Upper lobe of left lung (tissue), 6 donors: ENCODE measurements at places on chromosomes 6 and 20.

DNA sequence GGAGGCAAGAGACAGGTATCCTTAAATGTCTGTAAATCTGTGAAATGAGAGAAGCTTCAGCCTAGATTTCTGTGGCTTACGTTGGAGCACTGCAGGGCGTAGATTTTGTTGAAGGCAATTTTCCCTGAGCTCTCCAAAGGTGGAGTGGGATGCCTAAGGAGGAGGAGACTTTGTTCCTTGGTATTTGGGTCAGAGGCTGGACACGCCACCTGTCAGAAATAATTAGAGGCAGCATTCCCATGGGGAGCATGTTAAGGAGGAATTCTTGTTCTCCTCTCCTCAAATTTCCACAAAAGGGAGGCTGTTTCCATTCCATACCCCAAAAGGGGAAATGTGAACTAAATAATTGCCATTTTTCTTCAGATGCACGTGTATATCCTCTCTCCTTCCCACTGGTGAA lies 11.1 kb upstream of the SCGN start:
- DNase-seq: no peak

DNA sequence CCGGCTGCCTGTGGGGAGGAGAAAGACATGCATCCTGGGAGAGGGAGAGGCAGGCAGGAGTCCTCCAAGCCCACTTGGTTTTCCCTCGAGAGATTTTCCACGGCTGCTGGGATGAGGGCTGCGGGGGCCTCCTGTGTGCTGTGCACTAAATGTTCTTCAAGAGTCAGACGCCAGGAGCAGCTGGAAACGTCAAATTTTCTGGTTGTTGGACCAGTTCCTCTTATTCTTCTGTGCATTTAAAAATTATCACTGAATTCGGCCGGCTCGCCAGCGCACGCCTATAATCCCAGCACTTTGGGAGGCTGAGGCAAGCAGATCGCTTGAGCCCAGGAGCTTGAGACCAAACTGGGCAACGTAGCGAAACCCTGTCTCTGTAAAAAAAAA lies 32.8 kb upstream of the NTSR1 start:
- DNase-seq: no peak

DNA sequence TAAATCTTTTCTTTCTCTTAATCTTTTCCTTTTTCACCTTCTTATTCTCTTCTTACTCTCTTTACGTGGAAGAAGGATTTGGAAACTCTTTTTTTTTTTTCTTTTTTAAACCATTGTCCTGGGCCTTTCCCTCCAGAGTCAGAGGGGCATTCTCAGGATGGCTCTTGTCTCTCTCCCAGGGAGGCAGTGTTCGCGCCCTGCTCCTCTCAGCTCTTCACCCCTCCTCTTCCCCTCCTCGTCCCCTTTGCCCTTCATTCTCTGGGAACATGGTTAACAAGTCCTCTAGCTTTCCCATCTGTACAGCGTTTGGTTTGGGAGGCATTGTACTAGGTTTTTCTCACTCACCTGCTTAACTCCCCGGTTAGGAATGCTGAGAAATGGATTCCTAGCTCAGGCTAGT lies 52.0 kb upstream of the TFB1M start:
- no peak for DNase-seq

- DNase-seq: no peak
Measured at GRCh38 chr6:47358440-47359225, 48.9 kb upstream of the TNFRSF21 start.

DNA sequence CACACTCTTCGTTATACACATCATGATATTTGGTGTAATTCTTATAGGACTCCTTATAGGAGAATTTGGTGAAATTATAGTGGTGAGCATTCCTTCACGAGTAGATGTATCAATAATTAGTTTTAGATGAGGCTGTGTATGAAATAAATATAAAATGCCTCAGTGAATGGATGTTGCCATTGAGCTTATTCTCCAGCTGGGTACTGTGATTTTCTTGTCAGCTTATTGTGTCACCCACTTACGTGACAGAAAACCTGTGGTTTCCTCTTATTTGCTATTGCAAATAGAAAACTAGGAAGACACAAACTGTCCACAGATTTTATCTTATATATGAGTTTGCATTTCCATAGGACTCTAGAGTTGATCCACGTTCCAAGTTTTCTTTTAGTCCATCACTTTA lies 439.9 kb upstream of the RNF217 start:
- DNase-seq: no peak

DNA sequence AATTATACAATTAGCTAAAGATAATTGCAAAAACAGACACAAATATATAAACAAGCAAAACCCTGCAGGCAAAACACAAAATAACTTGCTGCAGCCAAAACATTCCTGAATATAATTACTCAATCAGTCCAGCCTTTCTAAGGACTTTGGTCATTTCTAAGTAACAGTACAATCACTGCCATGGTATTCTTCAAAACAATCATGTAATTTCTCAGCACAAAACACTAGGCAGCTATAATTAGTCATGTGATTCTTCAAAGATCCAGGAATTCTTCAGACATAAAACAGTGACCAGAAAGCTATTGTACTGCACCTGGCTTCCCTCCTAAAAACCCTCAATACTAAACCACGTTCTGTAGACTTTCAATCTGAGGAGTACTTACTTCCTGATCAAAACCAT lies 881.1 kb downstream of the EPHA7 start:
- no peak for DNase-seq

DNA sequence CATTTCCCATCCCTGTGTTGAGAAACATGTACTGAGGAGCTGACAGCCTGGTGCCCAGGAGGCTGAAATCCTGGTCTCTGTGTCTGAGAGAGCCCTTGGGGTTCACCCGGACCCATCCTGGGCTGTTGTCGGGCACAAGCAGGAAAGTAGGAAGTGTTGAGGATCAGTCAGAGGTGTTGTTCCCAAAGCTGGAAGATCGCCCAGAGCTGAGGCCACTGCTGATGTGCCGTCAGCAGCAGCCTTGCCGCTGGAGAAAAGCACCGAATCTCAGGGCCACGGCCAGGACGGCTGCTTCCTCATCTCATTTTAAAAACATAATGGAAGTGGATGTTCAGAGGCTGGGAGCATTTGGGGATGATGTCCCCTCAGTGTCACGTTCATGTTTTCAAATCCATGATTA lies 218.5 kb downstream of the UST start:
- no peak for DNase-seq

GRCh38 chr20:43507150-43508080 lies at the start of gene L3MBTL1:
L3MBTL1 (plus strand) TSS chr20:43507697; CDS start chr20:43513504, 5,807 bp downstream.
- peak; percentile 64 for DNase-seq

DNA sequence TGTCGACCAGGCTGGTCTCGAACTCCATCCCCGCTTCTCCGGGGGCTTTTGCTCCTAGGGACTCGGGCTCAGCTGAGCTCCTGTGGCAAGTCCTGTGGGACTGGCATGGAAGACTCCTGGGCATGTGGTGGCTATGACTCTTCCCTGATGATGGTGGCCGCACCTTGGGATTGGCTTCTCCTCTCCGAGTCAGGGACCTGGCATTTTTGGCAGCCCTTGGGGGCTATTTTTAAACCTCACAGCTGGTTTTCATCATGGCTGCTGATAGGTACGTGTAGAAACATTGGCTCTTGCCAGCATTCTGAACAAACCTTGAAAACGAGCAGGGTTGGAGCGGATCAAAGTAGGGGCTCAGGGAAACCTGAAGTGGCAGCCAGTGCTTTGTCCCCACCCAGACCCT lies 54.1 kb downstream of the RBM38 start:
- no peak for DNase-seq

GRCh38 chr6:41555326-41556300 lies 9.4 kb downstream of the FOXP4 start:
- no peak for DNase-seq

DNA sequence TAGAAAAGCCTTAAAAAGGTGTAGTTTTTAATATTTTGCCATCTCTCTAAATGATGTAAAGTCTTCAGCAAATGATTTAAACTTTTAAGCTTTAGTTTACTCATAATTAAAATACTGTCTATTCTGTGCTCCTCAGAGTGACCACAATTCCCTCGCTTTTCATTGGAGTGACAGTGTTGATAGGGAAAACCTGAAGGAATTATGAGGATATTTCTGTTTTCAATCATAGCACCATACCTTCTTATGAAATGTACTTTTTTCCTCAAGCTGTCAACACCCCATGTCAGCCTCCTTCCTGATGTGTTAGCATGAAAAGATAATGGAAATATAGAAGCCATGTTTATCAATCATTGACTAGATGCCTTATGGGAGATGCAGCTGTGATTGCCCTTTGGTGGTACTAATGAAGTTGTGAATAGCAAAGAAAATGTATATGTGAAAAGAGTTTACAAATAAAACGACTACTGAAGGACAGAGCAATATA lies 145.4 kb upstream of the EYS start:
- no peak for DNase-seq

GRCh38 chr20:32201977-32202363 lies 5.6 kb downstream of the PLAGL2 start:
- DNase-seq: peak; percentile 79

- no peak for DNase-seq
Measured at GRCh38 chr6:11202513-11203305, 29.8 kb downstream of the NEDD9 start.

DNA sequence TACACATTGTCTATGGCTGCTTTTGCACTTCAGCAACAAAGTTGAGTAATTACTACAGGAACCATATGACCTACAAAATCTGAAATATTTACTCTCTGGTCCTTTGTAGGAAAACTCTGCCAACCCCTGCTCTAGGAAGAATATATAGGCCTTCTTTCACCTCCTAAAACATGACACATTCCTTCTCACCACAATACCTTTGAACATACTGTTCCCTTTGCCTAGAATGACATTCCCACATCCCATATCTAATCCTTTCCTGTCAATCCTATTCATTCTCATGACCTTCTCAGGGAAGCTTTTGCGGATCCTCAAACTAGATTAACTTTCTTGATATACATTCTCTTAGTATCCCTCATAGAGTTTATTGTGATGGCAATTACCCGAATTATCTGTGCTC lies 18.0 kb upstream of the NCOA6 start:
- DNase-seq: no peak

GRCh38 chr20:58718121-58718563 lies 25.5 kb downstream of the NPEPL1 start:
- DNase-seq: no peak

DNA sequence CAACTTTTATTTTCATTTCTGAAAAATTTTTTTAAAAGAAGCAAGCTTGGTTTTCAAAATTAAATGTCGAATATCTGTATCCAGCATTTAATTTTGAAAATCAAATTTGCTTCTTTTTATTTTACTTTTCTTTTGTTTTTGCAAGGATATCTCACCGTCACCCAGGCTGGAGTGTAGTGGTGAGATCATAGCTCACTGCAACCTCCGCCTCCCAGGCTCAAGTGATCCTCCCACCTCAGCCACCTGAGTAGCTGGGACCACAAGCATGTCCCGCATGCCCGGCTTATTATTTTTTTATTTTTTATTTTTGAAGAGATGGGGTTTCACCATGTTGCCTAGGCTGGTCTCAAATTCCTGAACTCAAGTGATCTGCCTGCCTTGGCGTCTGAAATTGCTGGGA lies 17.0 kb upstream of the EPB41L2 start:
- DNase-seq: no peak

- no peak for DNase-seq
Measured at GRCh38 chr6:99378636-99379035, 15.4 kb downstream of the COQ3 start.

GRCh38 chr6:15596186-15596896 lies 66.5 kb downstream of the DTNBP1 start:
- no peak for DNase-seq

- DNase-seq: no peak
Measured at GRCh38 chr20:20490673-20491072, 122.8 kb downstream of the INSM1 start.

GRCh38 chr20:48986899-48987298 lies 59.2 kb upstream of the CSE1L start:
- DNase-seq: no peak

DNA sequence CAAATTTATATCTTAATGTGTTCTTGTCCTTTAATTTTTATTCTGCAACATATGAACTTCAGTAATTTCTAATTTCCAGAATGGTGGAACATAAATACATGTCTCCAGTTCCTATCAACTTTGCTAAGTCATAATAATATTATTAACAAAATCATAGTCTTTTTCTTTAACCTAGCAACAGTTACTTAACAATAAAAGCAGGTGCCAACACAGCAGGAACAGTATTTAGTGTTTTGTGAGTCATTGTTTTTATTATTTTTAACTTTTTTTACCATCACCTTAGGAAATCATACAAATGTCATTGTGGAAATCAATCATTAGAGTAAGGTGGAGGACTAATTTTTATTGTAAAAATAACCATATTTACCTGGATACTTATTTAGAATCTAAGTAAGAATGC lies 133.5 kb downstream of the PLCB1 start:
- DNase-seq: no peak

DNA sequence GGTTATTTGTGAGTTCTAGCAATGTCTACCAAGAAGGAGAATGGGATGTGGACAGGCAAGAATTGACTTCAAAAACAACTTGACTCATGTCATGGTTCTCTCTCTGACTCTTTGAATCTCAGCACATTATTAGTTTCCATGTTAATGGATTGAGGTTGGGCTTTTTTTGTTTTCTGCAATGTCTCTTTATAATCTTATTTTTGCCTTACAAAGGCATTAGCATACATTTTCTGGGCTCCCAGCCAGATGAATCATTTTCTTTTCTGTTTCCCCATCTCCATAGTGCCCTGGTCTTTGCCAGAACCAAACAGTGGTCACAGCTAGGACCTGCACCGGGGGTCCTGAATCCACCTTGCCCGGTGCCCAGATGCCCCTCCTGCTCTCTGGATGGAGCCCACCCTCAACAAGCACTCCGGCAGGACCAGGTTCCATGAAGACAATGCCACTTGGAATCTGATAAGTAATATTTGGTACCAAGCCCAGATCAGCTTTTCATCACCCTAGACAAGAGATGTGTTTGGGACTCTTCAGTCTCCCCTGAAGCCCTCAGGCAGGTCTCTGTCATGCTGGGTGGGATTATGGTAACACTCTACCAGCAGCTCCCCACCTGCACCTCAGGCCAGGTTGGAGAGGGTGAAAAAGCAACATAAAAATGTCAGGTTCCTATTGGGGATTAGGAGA lies 266.7 kb upstream of the SULF2 start:
- no peak for DNase-seq

GRCh38 chr6:2047855-2048254 lies 197.6 kb downstream of the GMDS start:
- no peak for DNase-seq

GRCh38 chr6:157541618-157542413 lies 160.8 kb downstream of the ZDHHC14 start:
- DNase-seq: no peak

GRCh38 chr6:158642097-158642601 lies 2.4 kb downstream of the DYNLT1 start:
- peak; percentile 59 for DNase-seq
